Thoracic aorta (tissue), 2 donors: ENCODE measurements at places on chromosomes 1 and 21. TPM values are rescaled to one million over a fixed set of nuclear protein-coding genes. Genes with fewer than 3 reads are reported as not detected.

Gene PALMD
- total RNA-seq = 23.3 TPM

GRCh38 chr1:6181347-6181770 lies 1.2 kb upstream of the CHD5 start:
- H3K36me3 ChIP-seq = peaks cover 5% of the 10 kb centered on the region
- peaks cover 25% of the 10 kb centered on the region for H3K4me1 ChIP-seq
- no peak for DNase-seq
- H3K27me3 ChIP-seq = no peaks in the 10 kb centered on the region
- no peak overlapping the region for H3K27ac ChIP-seq

GRCh38 chr1:59685101-59685500 lies 129.6 kb upstream of the HOOK1 start:
- H3K27me3 ChIP-seq = no peaks in the 10 kb centered on the region
- DNase-seq = no peak
- H3K4me1 ChIP-seq = no peaks in the 10 kb centered on the region
- no peak overlapping the region for H3K27ac ChIP-seq
- H3K4me3 ChIP-seq = no peak overlapping the region

- H3K4me3 ChIP-seq = no peak overlapping the region
- H3K4me1 ChIP-seq = peaks cover 8% of the 10 kb centered on the region
- H3K36me3 ChIP-seq = no peaks in the 10 kb centered on the region
- no peak overlapping the region for H3K27ac ChIP-seq
These were observed 3.7 kb upstream of the TEKT2 start for GRCh38 chr1:36080236-36080635.

GRCh38 chr1:184351416-184351975 lies 35.3 kb upstream of the C1orf21 start:
- no peak for DNase-seq
- no peak overlapping the region for H3K4me3 ChIP-seq
- H3K27ac ChIP-seq = no peak overlapping the region
- no peaks in the 10 kb centered on the region for H3K4me1 ChIP-seq
- H3K36me3 ChIP-seq = no peaks in the 10 kb centered on the region
- H3K27me3 ChIP-seq = no peaks in the 10 kb centered on the region

Gene GRIK1
- not detected for total RNA-seq

- no peaks in the 10 kb centered on the region for H3K4me1 ChIP-seq
- no peaks in the 10 kb centered on the region for H3K36me3 ChIP-seq
- no peak for DNase-seq
- no peak overlapping the region for H3K27ac ChIP-seq
- H3K27me3 ChIP-seq = no peaks in the 10 kb centered on the region
These were observed 81.7 kb downstream of the AXDND1 start for GRCh38 chr1:179447489-179447888.
